DMS153 (cell line): ENCODE measurements at places on chromosomes 2 and 18.

GRCh38 chr2:100198461-100199230 lies 56.3 kb upstream of the AFF3 start:
- DNase-seq: no peak

DNA sequence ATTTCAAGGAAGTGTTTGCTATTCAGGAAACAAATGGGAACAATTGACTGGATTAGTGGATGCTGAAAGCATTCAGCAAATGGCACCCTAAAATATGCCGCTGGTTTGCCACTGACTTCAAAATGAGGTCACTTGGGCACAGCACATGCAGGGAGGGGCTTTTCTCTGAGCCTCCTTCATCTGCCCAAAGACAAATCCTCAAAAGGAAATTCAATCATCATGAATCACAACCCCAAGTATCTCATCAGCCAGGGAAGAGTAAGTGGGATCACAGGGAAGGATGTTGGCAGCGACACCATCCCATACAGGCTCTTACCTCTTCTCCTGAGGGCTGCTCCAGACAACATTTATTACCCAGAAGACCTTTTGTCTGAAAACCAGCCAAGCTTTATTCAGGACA lies 14.4 kb upstream of the SP140L start:
- no peak for DNase-seq

GRCh38 chr18:25639596-25639995 lies 287.6 kb upstream of the ZNF521 start:
- no peak for DNase-seq

DNA sequence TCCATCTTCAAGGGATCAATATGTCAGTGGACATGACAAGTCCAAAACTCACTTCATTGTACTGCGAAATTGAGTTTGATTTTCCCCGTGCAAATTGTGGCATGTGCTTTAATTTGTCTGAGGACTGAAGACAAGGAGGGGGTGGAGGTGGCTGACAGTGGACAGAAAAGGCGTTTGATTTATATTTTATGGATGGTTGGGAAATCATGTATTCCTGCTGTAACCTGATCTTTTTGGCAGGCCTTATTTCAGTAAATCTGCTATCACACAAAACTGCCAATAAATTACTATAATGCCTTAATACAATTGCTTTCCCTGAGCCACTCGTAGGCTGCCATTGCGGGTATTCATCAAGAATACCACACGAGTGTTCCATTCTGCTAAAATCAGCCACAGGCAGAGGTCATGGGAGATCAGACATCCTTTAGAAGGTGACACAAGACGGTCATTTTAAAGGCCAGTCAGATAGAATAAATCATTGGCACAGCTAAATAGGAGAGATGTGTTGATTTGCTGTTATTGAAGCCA lies 720.5 kb downstream of the MBD2 start:
- DNase-seq: no peak

DNA sequence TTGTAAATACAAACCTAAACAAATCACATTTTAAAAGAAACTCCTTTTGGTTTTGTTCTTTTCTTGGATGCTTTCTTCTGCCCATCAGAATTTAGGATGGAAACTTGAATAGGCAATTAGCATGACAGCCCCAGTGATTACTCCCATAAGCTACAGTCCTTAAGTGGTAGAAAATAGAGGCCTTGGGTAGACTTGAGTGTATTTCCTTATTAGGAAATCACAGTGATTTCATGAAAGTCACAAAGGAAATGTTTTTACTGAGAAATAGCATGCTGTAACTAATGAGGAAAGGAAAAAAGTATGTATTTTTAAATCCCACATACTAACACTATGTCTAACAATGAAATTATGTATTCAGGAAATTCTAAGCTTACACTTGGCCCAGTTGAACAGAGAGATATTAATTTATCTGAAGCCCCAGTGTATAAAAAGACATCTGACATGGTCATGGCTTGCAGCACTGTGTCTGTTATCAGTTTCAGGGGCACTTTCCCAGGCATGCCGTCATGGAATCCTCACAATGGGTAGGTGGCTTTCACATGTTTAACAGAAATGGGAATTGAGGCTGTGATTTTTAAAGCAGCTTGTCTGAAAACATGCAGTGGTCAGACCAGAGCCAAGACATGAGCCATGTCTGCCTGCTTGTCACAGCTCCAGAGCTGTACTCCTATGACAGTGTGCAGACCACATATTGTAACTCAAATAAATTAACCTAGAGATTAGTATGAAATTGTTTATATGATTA lies 79.7 kb upstream of the TRIB2 start:
- no peak for DNase-seq

DNA sequence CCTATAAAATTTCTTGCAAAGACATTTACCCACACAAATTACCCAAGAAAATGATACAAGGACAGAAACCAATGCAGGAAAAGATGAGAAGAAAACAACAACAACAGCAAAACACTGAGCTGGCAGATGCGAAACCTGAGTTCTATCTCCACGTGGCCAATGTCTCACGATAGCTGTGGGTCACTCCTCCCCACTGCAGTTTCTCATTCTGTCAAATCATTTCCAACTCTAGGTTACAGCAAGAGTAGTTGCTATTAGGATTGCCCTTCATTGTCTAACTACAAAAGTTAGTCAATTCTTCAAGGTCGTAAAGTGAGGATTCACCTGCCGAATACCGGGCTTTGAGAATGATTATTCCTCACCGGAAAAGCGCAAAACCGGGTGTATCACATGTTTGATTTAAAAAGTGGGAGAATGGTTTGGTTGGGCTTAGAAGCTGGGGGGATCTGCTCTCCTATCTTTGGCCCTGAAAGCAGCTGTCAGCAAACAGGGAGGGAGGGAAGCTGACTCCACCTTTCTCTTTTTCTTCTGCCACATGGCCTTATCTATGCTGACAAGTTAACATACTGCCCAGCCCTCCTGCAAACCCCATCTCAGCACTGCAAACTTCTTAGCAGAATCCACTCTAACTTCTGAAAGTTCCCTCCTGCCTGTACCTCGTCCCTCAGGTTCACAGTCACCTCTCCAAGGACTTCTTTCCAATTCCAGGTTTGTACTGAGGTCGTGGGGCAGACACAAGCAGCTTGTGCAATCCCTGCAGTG lies 473.0 kb downstream of the SOX11 start:
- no peak for DNase-seq

GRCh38 chr2:133485868-133486267 lies 82.4 kb downstream of the NCKAP5 start:
- DNase-seq: no peak

DNA sequence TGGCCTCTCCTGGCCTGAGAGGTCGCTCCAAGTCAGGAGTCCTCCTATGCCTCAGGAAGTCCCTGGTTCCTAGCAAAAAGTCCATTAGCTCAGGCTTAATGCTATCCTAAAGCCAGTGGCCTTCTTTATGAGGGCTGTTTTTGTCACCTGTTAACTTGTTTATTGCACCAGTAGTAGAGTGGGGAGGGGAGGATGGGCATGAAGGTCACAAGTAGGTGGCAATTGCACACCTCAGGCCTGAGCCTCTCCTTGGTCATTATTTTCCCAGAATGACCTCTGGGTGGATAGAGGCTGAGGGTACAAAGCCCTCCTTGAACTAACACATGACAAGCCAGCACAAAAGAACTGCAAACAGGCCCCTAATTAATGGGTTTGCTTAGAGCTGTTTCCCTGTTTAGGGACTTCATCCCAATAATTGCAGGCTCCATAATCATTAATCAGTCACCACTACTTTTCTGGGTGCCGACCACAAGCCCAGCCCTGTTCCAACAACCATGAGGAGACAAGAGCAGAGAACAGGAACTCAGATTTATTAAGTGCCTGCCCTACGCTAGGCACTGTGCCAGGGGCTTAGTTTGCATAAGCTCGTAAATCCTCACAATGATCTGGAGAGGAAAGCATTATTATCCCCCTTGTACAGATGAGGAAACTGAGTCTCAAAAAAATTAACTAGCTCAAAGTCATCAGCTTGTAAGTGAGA lies 123.0 kb upstream of the PKDCC start:
- peak; percentile 5 for DNase-seq
